Left lobe of liver (tissue), 2 donors: ENCODE measurements at places on chromosomes 3 and 15. TPM values are rescaled to one million over a fixed set of nuclear protein-coding genes. Genes with fewer than 3 reads are reported as not detected.

The EXD1 gene
- not detected for total RNA-seq

The TAGLN3 gene
- not detected for total RNA-seq

The C2CD4A gene
- 0.50 TPM for total RNA-seq

The ZNF445 gene
- 10.6 TPM for total RNA-seq

The AQP9 gene
- total RNA-seq: 159 TPM

The FANCD2OS gene
- total RNA-seq: not detected

The NUSAP1 gene
- 3.3 TPM for total RNA-seq

The PLIN1 gene
- 38.1 TPM for total RNA-seq

The MME gene
- total RNA-seq: 66.3 TPM

The ILDR1 gene
- 0.15 TPM for total RNA-seq

DNA sequence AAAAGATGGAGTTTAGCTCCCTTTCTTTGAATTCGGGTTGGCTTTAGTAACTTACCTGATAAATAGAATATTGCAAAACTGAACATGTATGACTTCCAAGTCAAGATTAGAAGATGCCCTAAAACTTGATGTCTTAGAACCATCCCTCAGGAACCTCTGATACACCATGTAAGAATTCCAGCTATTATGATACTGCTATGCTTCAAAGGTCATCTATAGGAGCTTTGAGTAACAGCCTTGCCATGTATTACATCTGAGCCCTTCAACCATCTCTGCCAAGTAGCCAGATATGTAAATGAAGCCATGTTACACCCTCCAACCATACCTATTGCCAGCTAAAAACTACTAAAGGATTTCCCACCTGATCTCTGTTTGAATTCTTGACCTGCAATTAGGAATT, 854.2 kb downstream of the SI start:
- DNase-seq: no peak

- DNase-seq: no peak
Observed at GRCh38 chr3:81776643-81777042, 15.2 kb upstream of the GBE1 start.

GRCh38 chr3:187836823-187837770, 91.8 kb upstream of the BCL6 start:
- DNase-seq: no peak

DNA sequence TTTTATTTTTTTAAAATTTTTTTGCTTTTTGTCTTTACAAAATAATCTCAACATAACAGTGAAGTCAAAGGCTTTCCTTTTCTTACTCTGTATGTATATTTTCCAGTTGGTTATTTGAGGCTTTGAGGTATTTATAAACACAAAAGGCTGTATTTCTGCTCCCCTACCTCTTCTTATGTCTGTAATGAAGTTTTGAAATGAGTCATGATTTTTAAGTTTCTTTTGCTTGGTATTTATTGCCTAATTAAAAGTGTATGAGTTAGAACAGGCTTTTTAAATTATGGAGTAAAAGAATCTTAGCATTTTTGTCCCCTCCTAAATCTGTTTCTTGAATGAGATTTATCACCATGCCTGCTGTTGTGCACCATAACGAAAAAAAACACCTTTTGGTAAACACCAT, 66.0 kb downstream of the DCUN1D1 start:
- DNase-seq: no peak

GRCh38 chr15:40095371-40096093, 13.1 kb downstream of the BMF start:
- no peak for DNase-seq

- DNase-seq: no peak
Observed at GRCh38 chr3:47580481-47580880, 1.8 kb upstream of the CSPG5 start.

- no peak for DNase-seq
Observed at GRCh38 chr3:45921158-45922038, 21.9 kb upstream of the CXCR6 start.

- no peak for DNase-seq
Observed at GRCh38 chr3:78048698-78049097, 1008.8 kb downstream of the ROBO2 start.

- DNase-seq: no peak
Observed at GRCh38 chr3:173502983-173503568, 105.5 kb downstream of the NLGN1 start.

DNA sequence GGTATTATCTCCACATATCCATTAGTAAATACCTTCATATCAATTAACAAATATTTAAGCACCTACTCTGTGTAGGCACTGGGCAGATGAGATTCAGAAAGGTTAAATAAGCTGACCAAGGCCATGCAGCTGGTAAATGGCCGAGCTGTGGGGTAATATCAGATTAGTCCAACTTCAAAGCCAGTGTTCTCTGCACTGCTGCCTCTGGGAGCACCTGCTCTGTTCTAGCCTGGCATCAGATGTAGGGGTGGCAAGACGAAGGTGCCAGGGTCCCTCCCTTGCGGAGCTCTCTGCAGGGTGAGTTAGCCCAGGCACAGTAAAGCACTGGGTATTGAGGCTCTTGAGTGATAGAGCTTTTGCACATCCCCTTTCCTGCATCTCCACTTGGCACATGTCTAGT, 5.5 kb downstream of the TATDN2 start:
- DNase-seq: no peak

GRCh38 chr3:72494130-72494529, 354.1 kb downstream of the SHQ1 start:
- DNase-seq: no peak

DNA sequence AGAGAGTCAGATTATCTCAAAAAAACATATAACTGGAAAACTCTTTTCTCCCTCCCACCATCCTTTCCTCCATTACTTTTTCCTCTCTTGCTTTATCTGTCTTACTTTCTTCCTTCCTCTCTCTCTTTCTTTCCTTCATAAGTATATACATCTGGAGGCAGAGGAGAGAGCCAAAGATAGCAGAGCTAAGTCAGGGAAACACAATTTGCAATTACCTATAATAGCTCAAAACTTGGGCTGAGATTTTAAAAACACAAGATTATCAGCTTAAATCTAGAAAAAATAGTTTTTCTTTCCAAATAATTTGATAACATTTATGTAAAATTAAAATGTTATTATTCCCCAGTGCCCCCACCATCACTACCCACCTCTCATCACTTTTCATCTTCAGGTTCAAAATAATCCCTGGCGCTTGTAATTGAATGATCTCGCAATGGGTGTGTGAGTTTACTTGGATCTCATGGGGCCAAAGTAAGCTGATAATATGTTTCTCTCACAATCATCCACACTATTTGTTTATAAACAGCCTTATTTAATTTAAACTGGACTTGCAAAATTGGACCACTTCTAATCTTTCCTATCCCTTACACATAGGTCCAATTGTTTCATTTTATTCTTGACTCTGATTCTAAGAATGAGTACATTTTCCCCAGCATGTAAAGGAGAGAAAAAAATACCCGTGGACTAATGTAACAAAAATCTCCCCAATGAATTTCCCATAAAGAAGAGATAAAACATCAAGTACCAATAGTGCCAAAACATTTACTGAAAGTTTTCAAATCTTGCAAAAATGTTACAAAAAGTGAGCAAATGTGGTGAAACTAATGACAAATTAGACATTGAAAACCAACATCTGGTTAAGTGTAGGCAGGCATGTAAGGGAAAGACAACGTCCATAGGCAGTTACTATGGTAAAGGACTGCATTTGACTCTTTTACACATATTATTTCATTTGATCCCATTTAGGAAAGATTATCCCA, 236.9 kb downstream of the DTWD1 start:
- DNase-seq: no peak

- no peak for DNase-seq
Observed at GRCh38 chr3:134694946-134695543, 44.2 kb upstream of the KY start.

GRCh38 chr15:67843092-67843501, 3.3 kb upstream of the RNU6-1 start:
- no peak for DNase-seq

- DNase-seq: no peak
Observed at GRCh38 chr15:31402511-31403056, 75.9 kb downstream of the KLF13 start.

DNA sequence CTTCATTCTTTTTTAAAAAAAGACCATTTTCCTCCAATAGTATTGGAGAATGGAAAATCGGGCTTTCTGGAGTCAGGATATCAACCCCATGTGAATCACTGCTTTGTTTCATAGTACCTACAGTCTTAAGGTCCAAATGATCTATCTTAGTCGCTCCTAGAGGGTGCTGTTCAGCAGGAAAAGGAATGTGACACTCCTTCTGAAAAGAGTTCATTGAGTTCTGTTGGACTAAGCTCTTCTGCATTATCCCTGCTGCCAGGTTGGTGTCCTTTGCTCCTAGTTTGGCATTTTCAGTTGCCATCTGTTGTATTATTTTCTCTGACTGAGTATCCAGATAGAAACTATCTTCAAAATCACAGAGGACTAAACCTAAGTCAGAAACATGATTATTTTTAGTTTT, 57.2 kb downstream of the POLQ start:
- no peak for DNase-seq

GRCh38 chr15:55700876-55701275, 42.1 kb downstream of the PRTG start:
- DNase-seq: no peak
